ENCODE measurements at places on chromosomes 2 and 18. TPM values are rescaled to one million over a fixed set of nuclear protein-coding genes. Genes with fewer than 3 reads are reported as not detected.

The SLC8A1 gene
- 906 TPM for total RNA-seq

The CHRNG gene
- total RNA-seq: not detected

The OSR1 gene
- 1.4 TPM for total RNA-seq

The CCDC178 gene
- total RNA-seq: 0.27 TPM

The DYNAP gene
- not detected for total RNA-seq

The TGFBRAP1 gene
- total RNA-seq: 9.8 TPM

The VWC2L gene
- 0.08 TPM for total RNA-seq

The REL gene
- total RNA-seq: 5.7 TPM

The CYTIP gene
- 2.5 TPM for total RNA-seq

The RNF125 gene
- 1.5 TPM for total RNA-seq

The SCYGR7 gene
- total RNA-seq: not detected

The CRYBA2 gene
- not detected for total RNA-seq

The UNC80 gene
- 2.1 TPM for total RNA-seq

The DSC2 gene
- 26.7 TPM for total RNA-seq

The SALL3 gene
- 0.30 TPM for total RNA-seq

The C2orf92 gene
- 4.6 TPM for total RNA-seq

The ANKRD29 gene
- total RNA-seq: 3.9 TPM

The HTR2B gene
- 2.9 TPM for total RNA-seq

The CD8B2 gene
- total RNA-seq: not detected

The ALLC gene
- not detected for total RNA-seq

The BOD1L2 gene
- total RNA-seq: not detected
